Trophoblast cell (in vitro differentiated cells and primary cell): ENCODE measurements at places on chromosomes 3 and 15.

GRCh38 chr3:48157950-48158376 lies 30.3 kb downstream of the CDC25A start:
- peak; percentile 63 for DNase-seq

DNA sequence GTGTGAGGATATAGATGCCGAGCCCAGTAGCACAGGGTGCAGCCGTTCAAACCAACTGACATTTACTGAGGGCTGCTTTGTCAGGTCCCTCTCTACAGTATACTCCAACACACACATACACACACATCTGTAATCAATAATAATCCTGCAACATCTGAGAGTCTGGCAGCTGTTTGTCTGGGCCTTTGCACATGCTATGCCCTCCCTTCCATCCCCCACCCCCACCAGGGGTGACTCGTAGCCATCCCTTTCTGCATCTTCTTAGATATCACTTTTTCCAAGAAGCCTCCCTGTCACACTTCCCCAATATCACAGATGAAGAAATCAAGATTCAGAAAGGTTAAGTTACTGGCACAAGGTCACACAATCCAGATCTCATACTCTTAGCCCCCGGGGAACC lies 13.7 kb downstream of the SPATA12 start:
- no peak for DNase-seq

- DNase-seq: no peak
Observed at GRCh38 chr3:122916580-122916979, 111.0 kb downstream of the SEMA5B start.

GRCh38 chr3:6354653-6355052 lies 506.3 kb upstream of the GRM7 start:
- DNase-seq: no peak

DNA sequence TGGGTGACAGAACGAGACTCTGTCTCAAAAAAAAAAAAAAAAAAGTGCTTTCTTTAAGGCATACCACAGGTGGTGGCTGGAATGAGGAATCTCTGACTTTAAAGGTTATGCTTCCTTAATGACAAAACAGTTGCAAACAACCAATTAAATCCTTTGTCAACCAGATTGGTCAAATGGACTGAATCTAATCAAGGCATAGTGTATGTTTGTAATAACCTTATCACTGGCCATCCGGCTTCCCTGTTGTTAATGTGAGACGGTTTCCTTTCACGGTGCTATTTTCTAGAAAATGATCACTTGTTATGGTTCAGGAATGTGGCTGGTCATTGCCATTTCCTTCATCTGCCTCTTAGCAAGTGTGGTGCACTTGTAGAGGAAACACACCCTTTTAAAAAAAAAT lies 75.9 kb downstream of the FLNB start:
- DNase-seq: no peak

- DNase-seq: no peak
Observed at GRCh38 chr3:197447057-197447456, 108.7 kb downstream of the BDH1 start.

DNA sequence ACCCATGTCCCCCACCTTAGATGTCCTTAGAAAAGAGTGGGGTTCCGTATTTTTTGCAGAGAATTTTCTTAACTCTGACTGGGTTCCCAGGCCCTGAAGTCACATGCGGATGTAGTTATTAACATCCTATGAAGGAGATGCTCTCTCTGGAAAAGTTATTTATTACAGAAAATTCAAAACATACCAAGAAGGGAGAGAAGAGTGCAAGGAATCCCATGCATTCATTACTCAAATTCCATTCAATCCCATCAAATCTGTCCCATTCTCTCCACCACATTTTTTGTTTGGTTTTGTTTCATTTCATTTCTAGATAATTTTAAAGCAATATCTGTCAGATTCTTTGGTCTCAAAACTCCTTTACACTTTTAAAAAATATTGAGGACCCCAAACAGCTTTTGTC lies 34.3 kb upstream of the ANKRD34C start:
- peak; percentile 62 for DNase-seq

DNA sequence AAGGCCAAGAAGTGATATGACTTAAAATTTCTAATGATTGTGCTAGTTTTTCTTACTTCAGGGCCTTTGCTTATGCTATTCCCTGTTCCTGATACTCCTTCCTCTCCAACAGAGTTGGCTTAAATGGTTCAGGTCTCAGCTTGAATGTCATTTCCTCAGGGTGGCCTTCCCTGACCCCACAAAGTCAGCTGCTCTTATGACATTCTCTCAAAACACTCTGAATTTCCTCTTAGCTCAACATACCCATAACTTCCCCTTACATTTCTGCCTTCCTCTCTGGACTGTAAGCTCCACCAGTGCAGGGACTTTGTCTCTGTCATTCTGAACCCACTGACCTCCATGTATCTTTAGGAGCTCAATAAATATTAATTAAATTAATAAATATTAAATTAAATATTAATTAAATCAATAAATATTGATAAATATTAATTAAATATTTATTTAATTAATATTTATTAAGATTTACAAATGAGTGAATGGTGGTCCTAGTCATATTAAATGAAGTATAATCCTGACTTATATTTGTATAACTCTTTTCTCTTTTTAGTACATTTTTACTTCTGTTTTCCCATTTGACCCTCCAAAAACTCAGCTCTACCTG lies 17.9 kb upstream of the TMCC1 start:
- DNase-seq: no peak

DNA sequence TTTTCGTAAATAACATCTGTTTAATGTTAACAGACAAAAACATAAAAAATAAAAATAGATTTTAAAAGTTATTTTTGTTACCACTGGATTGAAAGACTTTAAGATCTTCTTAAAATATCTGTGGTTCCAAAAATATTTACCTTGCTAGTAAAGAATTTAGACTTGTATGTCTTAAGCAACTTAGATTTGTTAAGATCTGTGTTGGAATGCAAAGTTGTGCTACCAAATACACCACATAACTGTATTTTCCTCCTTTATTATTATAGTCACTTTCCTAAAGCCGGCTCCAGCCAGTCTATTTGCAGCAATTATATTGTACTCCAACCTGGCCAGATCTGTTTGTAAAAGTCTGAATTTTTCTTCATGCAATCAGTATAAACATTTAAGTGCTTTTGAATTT lies 63.7 kb downstream of the SPRED1 start:
- DNase-seq: peak; percentile 66

- no peak for DNase-seq
Observed at GRCh38 chr3:15657016-15657415, 55.5 kb downstream of the BTD start.

DNA sequence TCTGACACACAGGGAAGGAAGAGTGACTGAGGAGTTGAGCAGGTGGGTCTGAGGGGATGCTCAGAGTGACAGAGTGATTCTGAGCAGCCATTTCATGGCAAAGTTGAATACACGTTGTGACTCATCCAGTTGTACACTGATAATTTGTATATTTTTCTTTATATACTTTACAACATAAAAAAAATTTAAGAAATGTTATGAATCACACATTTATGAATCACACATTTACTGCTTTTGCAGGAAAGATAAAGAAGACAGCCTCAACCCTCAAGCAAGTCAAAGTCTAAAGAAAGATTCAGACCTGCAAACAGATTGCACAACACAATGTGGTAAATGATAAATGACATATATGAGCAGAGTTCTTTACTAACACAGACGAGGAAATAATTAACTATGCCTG lies 21.0 kb upstream of the CHMP2B start:
- no peak for DNase-seq

GRCh38 chr3:111758642-111759041 lies 100.4 kb upstream of the PHLDB2 start:
- no peak for DNase-seq

GRCh38 chr15:51108933-51109550 lies 14.3 kb upstream of the TNFAIP8L3 start:
- no peak for DNase-seq

GRCh38 chr3:187197335-187197649 lies at the start of gene RTP1:
Gene RTP1 (plus strand): TSS chr3:187197486. CDS start chr3:187197516, 30 bp downstream.
- no peak for DNase-seq

DNA sequence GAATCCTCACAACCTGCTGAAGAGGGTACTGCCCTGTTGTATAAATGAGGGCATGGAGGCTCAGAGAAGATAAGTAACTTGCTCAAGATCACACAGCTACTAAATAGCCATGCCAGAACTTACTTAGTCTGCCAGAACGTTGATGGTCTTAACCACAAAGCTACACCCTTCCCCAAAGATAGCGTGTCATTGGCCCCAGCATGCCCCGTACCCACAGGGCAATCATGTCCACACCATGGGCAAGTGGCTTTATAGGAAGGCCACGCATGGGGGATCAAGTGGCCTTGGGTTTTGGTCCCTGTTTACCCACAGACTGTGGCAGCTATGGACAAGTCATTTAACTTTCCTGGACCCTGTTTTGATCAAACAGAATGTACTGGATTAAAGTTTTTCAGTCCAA lies 15.9 kb upstream of the ARHGEF3 start:
- DNase-seq: no peak

- DNase-seq: no peak
Observed at GRCh38 chr15:45618813-45619212, 16.0 kb upstream of the SQOR start.

DNA sequence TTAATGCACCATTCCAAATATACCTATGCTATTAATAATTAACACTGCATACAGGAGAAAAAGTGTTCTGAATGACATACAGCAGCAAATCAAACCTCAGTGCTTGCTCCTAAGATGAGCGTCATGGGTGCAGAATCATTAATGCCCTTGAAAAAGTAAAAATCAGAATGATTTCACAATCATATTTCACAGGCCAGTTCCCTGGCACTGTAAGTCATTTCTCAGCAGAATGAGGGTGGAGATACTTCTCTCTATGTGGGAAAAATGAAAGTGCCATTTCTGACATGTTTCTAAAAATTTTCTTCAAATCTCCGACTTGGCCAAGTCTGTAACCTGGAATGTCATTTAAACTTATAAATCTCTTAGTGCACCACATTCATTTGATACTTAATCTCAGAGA lies 549.8 kb upstream of the AGTR1 start:
- no peak for DNase-seq

DNA sequence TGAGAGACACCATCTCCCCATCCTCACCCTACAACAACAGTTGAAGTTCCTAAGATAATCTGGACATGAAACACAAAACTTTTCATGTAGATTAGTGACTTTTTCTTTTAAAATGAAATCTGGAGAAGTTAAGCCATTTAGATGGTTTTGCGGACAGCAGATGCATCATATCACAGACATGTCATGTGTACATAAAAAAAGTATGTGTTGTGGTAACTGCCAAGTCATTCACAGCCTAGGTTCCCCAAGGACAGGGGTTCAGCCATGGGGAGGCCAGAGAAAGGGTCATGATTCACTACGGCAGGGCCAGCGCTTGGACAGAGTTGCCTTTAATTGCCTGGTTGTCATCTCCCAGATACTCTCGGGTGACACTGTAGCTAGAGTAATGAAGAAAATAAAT lies 163.2 kb downstream of the PDZRN3 start:
- no peak for DNase-seq

DNA sequence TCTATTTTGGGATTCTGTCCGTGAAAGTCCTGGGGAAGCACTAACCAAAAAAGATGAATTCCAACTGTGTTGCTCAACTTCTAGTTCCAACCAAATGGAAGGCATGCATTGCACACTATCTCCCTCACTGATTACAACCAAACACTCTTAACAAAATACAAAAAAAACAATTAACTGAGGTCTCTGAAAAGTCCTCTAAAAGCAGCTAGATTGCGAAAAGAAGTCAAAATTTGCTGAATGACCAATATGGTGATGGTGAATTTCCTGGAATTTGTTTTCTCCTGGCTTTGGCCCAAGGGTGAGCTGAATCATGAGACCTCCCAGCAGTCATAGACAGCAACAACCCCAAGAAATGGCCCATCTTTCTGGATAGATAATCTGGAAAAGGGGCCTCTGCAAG lies 28.3 kb downstream of the CYP19A1 start:
- no peak for DNase-seq

- no peak for DNase-seq
Observed at GRCh38 chr3:37920156-37920699, 58.5 kb downstream of the CTDSPL start.

- DNase-seq: no peak
Observed at GRCh38 chr15:28082891-28083684, 16.0 kb downstream of the OCA2 start.

DNA sequence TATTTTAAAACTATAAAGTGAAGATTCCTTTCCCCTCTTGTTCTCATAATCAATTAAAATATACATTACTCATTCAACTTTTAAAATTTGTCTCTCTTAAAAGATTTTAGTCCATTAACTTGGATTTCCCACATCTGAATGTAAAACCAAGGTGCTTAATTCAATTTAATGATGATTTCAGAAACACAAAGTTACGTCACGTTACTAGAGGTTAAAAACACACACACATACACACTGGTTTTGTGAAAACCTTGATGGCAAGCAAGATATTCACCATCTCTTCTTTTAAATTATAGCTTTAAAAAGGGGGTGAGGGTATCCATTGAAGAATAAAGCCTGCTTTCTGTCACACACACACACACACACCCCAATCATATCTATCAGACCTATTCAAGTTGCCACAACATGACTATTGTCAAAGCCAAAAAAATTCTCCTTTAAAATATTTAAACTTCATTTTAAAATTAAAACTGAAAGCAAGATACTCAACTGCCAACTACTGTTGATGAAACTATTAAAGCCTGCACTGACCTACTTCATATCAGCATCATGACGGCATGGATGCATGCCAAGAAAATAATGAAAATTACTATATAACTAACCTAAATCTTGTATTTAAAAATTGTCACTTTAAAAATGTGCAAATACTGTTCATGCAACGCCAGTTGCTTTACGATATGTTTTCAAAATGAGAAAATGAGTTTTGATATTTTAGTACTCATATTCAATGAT lies 2.1 kb downstream of the RFX7 start:
- DNase-seq: no peak

DNA sequence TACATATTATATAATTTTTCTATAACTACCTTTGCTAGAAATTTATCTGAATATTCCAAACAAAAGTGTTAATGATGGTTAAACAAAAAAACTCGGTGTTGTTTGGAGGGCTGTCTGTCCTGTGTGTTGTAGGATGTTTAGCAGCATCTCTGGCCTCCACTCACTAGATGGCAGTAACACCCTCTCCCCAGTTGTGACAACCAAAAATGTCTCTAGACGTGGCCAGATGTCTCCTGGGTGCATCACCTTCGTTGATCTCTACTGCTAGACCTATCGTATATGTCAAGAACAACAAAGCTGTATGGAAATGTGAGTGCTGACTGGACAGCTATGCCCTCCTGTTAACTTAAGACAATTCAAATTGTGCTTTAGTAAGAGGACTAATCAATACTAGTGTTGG lies 14.1 kb downstream of the ANKRD34C start:
- DNase-seq: no peak

DNA sequence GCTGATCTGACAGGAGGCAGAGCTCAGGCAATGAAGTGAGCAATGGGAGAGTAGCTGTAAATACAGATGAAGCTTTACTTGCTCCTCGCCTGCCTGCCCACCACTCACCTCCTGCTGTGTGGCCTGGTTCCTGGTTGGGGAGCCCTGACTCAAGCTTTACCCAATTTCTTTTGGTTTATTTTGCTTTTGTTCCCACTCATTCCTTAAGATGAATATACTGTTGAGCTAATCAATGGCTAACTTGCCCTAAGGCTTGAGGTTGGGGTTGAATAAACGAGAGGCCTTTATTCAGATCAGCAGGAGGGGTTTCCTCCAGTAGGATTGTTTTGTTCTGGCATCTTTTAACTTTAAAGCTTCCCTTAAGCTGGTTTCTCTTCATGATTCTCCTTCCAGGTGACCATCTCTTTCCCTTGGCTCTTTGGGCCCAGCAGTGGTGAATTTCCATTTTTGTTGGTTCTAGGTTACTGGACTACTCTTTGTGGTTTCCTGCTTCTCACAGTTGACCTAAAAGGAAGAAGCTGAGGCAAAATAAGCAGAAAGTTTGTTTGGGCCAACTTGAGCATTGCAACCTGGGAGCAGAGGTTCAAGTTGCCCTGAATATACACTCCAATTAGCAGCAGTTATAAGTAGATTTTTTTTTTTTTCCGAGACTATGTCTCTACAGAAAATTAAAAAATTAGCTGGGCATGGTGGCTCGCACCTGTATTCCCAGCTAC lies 44.4 kb downstream of the STARD9 start:
- no peak for DNase-seq
